Head of caudate nucleus (tissue), 42 donors: ENCODE measurements at places on chromosomes 7 and 10.

- DNase-seq, result peak; percentile 69
Measured at GRCh38 chr7:4631380-4632179, 50.5 kb upstream of the FOXK1 start.

DNA sequence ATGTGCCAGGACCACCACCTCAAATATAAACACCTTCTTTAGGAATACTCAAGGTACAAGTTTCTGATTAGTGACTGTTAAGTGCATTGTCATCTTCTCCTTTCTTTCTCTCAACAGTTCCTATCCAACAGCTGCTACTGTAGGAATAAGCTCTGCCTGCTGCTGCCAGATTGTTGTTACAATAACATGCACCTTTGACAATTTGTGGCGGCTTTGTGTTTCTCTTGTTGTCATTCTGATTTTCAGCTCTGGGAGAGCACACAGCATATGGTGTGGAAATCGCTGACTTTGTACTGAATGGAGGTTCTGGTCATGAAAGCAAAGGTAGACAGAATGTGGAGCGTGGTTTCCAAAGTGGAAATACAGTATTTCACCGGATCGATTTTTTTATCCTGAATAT lies 182.8 kb downstream of the SEC23IP start:
- no peak for DNase-seq

- DNase-seq, result no peak
Measured at GRCh38 chr10:16986082-16986405, 143.6 kb downstream of the CUBN start.

DNA sequence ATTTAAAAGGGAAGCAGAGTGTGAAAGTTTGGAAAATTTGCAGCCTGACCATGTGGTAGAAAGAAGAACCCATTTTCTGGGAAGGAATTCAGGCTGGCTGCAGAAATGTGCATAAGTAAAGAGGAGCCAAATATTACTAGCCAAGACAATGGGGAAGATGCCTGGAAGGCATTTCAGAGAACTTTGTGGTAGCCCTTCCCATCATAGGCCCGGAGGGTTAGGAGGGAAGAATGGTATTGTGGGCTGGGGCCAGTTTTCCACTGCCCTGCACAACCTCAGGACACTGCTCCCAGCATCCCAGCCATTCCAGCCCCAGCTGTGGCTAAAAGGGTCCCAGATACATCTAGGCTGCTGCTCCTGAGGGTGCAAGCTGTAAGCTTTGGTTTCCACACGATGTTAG lies 278.5 kb upstream of the BMPER start:
- DNase-seq, result no peak

DNA sequence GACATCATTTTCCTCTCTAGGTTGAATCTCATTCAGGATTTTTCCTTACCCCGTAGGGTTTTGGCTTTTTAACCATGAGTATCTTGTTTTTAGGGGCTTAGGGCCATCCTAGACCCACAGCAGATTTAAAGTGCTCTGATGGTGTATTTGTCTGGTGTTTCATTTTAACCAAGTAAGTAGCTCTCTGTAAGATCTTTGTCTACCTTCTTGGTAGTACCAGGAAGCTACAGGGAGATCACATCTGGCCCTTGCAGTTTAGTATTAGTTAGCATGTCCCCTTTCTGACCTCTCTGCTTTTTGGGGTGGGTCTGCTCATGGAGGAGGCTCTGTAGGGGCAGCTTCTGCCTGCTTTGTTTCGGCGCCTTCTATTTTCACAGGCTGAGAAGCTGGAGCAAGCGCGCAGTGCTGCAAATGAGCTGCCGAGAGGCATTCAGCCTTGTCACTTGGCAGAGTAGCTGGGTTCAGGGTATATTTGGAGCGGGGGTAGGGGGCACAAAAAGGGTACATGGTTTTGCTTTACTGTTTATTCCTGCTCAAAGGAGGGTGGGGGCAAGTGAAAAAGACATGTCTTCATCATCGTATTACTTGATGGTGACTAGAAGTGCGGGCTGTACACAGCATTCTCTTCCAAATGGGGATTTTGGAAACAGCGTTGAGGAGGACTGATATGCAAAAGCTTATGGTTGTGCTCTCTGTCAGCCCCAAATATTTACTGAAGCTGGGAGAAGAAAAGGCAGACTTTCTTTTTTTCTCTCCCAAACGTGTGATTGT lies 146.3 kb downstream of the CELF2 start:
- peak; percentile 64 for DNase-seq

- no peak for DNase-seq
Measured at GRCh38 chr7:121371367-121371766, 24.7 kb downstream of the FAM3C start.

DNA sequence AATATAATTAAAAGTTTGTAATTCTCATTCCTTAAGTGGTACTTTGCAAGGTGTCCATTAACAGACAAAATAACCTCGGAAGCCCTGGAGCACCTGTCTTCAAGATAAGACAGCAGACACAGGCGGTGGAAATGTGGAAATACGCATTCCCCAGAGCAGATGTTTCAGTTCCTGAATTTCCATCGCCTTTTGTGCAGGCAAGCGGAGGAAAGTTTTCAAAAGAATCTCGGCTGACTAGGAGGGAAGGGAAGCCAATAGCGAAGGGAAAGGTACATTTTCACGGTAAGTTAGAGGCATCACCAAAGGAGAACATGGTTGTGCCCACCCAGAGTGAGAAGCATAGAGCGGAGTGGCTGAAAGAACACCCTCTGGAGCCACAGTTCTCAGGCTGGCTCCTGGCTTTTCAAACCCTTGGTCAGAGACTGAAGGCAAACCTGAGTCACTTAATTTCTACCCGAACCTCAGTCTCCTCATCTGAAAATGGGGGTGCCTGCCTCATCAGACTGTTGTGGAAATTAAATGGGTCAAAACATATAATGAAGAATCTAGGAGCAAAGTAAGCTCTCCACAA lies 13.6 kb downstream of the CPA1 start:
- no peak for DNase-seq

GRCh38 chr10:107847620-107848019 lies 683.1 kb upstream of the SORCS1 start:
- DNase-seq, result no peak
